Esophagus squamous epithelium (tissue), 5 donors: ENCODE measurements at places on chromosomes 12 and 14.

- no peak for DNase-seq
These were observed 277.4 kb upstream of the SOX5 start for GRCh38 chr12:24226745-24227350.

GRCh38 chr12:46946137-46946536 is 120.3 kb upstream of the SLC38A4 start:
- no peak for DNase-seq

DNA sequence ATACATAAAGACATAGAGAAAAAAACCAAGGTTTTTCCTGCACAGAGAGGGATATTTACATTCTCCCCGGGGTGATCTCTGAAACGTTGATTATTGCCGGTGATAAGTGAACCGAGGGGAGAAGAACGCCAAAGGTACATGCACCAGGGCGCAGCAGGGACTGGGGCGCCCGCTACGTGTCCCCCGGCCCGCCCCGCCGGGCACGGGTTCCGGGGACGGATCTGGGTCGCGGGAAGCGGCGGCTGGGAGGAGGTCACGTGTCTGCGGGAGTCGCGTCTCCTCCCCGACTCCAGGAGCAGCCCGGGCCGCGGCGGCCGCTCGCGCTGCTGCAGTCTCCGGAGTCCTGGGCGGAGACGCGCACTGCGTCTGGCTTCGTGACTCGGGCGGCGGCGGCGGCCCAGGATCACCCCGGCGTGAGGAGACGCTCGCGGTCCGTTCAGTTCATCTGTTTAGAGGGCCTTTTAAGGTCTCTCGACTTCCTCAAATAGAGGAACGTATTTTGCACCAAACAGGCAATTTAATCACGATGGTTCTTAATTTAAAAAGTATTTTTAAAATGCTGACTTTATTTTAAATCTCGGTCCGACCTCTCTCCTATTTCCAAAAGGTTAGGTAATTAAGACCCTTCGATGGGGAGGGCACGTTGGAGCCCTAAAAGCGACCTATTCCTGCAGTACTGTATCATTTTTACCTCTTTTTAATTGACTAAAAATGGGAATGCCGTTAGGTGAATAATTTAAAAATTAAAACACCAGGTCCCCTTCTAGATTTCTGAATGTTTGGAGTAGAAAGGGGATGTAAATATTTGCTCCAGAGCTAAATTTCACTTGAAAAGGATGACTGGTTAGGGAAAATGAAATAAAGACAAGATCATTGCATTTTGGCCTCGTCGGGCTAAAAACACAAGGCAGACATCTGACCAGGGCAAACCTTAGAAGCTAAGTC is 1.8 kb upstream of the BHLHE41 start:
- DNase-seq: peak; percentile 34

DNA sequence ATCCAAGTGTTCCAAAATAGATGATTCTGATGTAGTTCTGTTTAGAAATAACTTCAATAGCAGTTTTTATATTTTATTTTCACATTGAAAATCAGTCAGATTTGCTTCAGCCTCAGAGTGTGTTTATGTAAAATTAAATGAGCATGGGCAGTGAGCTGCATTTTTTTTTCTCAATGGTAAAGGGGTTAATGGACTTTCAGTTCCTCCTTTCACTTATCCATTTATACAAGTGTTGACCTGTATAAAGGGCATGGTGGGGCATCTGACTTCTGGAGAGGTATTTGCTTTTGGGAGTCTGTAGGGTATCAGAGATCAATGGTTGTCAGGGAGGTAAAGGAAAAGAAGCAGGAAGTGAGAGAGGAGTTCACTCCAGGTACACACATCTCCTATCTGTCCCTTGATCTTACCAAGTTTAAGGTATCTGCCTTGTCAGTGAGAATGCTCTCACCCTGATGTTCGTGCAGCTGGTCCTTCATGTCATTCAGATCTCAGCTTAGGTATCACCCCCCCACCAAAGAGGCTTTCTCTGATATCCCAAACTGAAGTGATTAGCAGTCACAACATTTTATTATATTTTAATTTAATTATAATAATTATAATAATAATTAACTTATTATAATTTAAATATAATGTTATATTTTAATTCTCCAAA is 181.6 kb upstream of the LMNTD1 start:
- DNase-seq: no peak

DNA sequence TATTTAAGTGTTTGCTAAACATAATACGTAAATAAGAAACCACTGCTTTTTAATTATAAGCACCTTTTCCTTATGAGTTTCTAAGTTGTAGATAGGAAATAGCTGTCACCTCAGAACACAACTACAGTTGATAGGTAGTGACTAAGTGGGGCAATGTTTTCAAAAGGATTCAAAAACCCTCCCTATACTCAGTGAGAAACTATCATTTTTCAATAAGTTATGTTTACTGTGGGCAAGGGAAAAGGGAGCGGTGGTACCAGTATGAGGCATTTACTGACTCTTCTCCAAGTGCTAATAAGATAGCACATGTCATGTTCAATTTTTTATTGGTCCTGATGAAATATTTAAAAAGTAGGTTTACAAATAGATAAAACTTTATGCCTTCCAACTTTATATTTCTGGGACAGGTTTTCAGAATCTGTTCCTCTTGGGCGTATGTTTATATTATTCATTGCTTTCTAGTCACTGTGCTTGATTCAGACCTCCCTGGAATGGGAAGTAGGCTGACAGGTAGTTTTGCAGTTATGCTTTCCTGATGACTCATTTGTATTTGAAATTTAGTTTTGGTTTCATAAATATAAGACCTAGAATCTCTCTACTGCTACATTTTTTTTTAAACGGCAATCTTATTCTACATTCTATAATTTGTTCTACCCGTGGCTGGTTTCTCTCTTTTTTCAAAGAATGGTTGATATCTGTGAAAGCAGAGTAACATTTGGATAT is 153.1 kb downstream of the TMEM117 start:
- DNase-seq: no peak

- no peak for DNase-seq
These were observed 1.1 kb upstream of the TUBA1A start for GRCh38 chr12:49189731-49190716.

GRCh38 chr12:70069221-70070105 is 173.8 kb upstream of the CNOT2 start:
- no peak for DNase-seq

DNA sequence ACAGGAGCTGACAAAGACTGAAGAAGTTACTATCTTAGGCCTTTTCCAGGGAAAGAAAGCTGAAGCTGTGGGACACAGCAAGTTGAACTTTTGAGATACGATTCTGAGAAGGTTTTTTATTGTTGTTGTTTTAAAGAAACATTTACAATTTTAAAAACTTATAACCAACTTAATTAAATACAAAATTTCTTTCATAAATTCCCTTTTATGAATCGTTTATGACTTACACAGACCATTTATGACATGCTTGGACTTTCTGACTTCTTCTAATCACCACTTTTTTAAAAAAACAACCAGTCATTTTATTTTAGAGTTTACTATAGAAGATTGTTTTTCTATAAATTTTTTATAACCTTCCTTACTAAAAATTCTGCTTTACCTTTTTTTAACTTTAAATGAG is 68.7 kb downstream of the DHRS2 start:
- no peak for DNase-seq

DNA sequence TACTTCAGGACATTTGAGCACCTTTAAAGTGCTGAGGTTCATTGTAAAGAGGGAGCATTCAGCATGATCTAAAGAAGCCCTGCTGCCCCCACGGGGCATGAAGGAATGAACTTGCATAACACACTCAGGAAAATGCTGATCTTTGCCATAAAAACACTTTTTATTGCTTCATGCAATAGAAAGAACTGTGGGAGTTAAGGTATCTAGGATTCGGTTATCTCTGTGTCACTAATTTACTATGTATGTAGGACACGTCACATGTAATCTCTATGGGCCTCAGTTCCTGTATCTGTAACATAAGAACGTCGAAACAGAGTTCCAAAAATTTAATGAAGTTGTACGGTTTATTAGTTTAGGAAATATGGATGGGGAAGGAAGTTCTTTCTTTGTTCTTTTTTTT is 33.0 kb downstream of the BTBD7 start:
- DNase-seq: no peak

GRCh38 chr14:56046996-56047395 is 71.2 kb upstream of the PELI2 start:
- DNase-seq: no peak

DNA sequence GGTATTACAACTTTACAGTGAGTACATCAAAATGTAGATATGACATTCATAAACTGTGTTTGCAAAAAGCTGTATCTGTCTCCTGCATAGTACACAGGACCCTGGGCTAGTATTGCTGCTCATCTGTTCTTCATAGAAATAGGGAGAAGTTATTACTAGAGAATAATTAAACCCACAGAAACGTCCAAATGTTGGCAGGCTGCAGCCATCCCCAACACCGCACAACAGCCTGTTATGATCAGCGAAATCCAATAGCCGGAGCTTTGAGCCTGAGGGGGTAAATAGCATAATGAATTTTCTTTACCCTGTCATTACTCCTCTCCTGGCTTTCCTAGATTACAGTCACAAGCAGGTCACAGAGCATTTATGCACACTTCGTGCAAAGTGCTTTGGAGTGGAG is 178.0 kb downstream of the DACT1 start:
- DNase-seq: no peak
